Panc1 (cell line): ENCODE measurements at places on chromosomes 6 and 20. TPM values are rescaled to one million over a fixed set of nuclear protein-coding genes. Genes with fewer than 3 reads are reported as not detected.

RCAN2 gene
- total RNA-seq, result 0.05 TPM

ENPP4 gene
- 5.4 TPM for total RNA-seq

CRYBG1 gene
- total RNA-seq, result 32.3 TPM

SLC2A10 gene
- total RNA-seq, result 1.6 TPM

ANKRD6 gene
- total RNA-seq, result 2.4 TPM

ULBP1 gene
- 3.1 TPM for total RNA-seq

SMLR1 gene
- 0.08 TPM for total RNA-seq

ADGRB3 gene
- total RNA-seq, result 0.10 TPM
